ENCODE measurements at places on chromosomes 3 and 15.

- DNase-seq: no peak
Measured at GRCh38 chr3:127016043-127016343, 33.1 kb downstream of the PLXNA1 start.

DNA sequence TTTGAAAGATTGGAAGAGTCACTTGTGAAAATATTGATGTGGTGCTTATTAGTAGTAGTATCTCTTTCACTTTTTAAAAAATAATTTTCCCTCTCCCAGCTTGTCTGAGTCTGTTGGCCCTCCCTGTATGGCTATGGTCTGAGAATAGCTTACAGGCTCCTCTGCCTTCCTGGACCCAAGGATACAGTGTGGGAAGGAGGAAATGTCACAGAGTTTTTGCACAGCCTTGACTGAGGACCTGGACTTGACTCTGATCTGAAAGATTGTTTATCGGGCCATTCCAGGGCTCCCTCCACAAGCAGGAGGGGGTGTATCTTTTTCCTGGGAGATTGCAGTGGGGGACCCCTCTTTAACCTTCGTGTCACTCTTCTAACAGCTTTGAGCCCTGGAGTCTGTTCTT is 59.7 kb downstream of the TLNRD1 start:
- DNase-seq: no peak

DNA sequence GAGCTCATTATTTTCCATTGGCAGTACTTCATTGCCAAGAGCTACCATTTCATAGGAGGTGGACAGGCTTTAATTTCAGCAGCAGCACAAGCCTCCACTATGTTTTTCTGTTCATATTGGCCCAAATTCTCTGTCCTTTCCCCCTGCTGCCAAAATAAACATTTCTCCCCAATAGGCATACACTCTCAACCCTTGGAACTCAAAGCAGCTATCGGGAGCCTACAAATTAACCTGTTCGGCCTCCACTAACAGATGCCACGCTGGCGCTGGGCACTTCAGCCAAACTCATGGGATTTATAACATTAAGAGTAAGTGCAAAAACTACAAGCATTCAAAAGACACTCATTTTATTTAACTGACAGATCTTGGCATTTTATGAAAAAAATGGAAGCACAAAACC is 95.7 kb downstream of the NSUN3 start:
- DNase-seq: no peak

DNA sequence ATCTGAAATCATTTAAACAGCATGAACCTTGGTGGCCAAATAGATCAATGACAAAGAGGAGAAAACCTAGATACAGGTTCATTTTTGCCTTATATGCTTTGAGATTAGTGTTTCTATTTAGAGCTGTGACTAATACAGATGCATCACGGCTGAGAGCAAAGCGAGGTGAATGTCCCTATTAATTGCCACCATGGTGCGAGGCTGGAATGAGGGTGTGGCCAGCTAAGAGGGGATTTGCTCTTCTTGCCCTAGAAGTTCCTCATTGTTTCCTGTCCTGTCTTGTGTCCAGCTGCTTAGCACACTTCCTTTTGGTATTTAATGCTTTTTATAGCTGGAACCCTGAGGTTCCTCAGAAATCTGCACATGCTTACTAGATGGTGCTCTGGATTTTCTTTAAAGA is 339.1 kb upstream of the RGMA start:
- no peak for DNase-seq

- DNase-seq: no peak
Measured at GRCh38 chr3:105355408-105356061, 11.2 kb upstream of the ALCAM start.

GRCh38 chr15:60394689-60395097 is 3.1 kb downstream of the ANXA2 start:
- no peak for DNase-seq

GRCh38 chr3:32816439-32817256 is 1.1 kb upstream of the TRIM71 start:
- no peak for DNase-seq

DNA sequence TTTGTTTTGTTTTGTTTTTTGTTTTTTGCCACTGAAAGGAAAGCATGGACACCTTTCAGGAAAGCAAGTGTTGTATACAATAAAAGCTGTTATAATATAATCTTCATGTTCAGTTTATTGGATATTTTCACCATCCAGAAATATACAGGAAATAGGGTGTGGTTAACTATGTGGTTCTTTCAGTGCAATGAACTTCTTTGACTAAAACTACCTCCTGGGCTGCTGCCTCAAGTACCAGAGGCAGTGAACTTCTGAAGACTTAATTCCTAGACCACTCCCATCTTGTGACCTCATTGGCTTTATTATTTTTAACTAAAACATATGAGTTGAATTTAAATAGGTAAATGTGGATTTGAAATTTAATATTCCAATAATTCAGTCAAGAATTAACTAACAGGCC is 27.1 kb upstream of the TBL1XR1 start:
- no peak for DNase-seq

GRCh38 chr3:55647670-55648069 is 160.6 kb upstream of the WNT5A start:
- DNase-seq: no peak

- no peak for DNase-seq
Measured at GRCh38 chr15:52379395-52380106, 83.9 kb upstream of the MYO5C start.

DNA sequence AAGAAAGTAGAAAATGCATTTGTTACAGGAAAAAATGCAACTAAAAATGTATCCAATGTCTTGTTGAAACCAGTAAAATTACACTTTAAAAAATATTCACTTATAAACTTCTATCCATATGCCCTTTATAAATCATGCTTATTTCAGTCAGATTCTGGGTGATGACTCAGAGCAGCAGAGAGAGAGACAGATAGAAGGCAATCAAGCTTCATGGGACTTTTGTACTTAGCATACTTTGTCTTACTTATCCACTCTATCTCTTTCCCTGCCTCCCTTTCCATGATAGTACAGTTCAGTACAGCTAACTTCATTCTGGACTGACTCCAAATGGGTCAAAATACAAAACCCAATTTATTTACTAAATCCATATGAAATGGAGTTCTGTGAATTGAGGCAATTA is 1438.2 kb downstream of the ZPLD1 start:
- no peak for DNase-seq

- no peak for DNase-seq
Measured at GRCh38 chr3:45311327-45311726, 77.0 kb upstream of the LARS2 start.

DNA sequence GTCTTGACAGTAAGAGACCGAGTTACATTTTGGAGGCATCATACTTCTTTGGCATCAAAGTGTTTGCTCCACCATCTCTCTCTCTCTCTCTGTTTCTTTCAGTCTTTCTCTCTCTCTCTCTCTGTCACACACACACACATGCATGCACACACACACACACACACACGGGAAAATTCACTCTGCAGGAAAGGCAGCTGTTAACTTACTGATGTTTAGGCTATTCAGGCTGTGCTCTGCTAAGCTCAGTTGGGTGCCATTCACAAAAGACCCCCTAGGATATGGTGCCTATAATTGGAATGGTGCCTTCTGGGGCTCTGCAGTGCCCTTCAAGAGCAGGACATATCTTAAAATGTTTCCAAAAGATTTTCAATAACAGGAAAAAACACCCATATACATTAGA is 78.2 kb downstream of the KCNH8 start:
- DNase-seq: no peak

- DNase-seq: no peak
Measured at GRCh38 chr3:141430316-141430715, 56.5 kb upstream of the RASA2 start.

- no peak for DNase-seq
Measured at GRCh38 chr15:88118035-88118434, 138.5 kb downstream of the NTRK3 start.

DNA sequence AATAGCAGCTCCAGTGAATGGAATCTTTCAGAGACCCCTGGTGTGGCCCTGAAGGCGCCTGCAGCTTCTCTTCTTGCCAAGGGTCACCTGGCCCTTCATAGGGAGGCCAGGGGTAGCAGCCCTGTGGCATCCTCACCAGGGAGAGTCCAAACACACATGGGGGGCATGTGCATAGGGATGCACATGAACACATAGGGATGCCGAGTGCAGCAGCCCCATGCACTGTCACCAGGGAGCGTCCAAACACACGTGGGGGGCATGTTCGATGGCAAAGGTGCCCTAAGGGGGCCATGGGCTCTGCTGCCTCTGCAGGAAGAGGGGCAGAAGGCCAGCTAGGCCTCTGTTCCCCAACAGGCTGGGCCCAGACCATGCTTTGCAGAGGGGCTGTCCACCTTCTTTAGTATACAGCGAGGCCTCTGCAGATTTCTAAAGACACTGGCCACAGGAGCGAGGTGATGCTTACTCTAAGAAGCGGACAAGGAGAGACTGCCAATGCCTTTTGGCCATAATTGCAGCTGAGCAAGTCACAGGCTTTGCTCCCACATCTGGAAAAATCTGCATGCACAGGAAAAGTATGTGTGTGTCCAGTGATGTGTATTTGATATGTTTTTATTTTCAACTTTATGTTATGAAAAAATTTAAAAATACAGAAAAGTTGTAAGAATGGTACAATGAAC is 21.0 kb downstream of the ANAPC13 start:
- DNase-seq: no peak
